ENCODE measurements at places on chromosomes 12 and 14. TPM values are rescaled to one million over a fixed set of nuclear protein-coding genes. Genes with fewer than 3 reads are reported as not detected.

KCNMB4 gene
- 0.19 TPM for total RNA-seq

HCAR3 gene
- total RNA-seq = 0.84 TPM

METTL17 gene
- 99.1 TPM for total RNA-seq

CTSG gene
- not detected for total RNA-seq

EDDM3A gene
- not detected for total RNA-seq

ZDHHC22 gene
- total RNA-seq = not detected

SMCO2 gene
- total RNA-seq = 1.1 TPM

ADAM20 gene
- 0.44 TPM for total RNA-seq

MYF5 gene
- total RNA-seq = not detected

VRTN gene
- not detected for total RNA-seq

GLS2 gene
- 2.4 TPM for total RNA-seq

TIGAR gene
- total RNA-seq = 13.4 TPM

GALNT8 gene
- total RNA-seq = 0.82 TPM

ABCB9 gene
- total RNA-seq = 4.1 TPM

GLT1D1 gene
- 2.2 TPM for total RNA-seq

GDF11 gene
- 15.1 TPM for total RNA-seq

NUP107 gene
- total RNA-seq = 127 TPM

B4GALNT1 gene
- total RNA-seq = 5.7 TPM

LRP1-AS gene
- total RNA-seq = not detected

RAPGEF3 gene
- 4.5 TPM for total RNA-seq

CEBPE gene
- total RNA-seq = 0.35 TPM

GIT2 gene
- 88.6 TPM for total RNA-seq

KCNK10 gene
- total RNA-seq = not detected

LIN7A gene
- total RNA-seq = 0.51 TPM

BRMS1L gene
- 8.2 TPM for total RNA-seq

LALBA gene
- total RNA-seq = not detected

ANKRD33 gene
- total RNA-seq = not detected

TSHR gene
- not detected for total RNA-seq

RTN1 gene
- not detected for total RNA-seq

Data from activated CD4-positive, alpha-beta T cell treated with anti-CD3 and anti-CD28 coated beads, Interleukin-2, amount 10 ng/mL, durations not matched to agents 24 days and 14 days (primary cell).